ENCODE measurements at places on chromosomes 2 and 18.

- H3K27me3 ChIP-seq: no peaks in the 10 kb centered on the region
- no peak overlapping the region for H3K27ac ChIP-seq
- no peak overlapping the region for H3K4me3 ChIP-seq
- H3K36me3 ChIP-seq: no peaks in the 10 kb centered on the region
- H3K4me1 ChIP-seq: no peaks in the 10 kb centered on the region
- peak; percentile 57 for DNase-seq
These were observed 303.5 kb downstream of the STK39 start for GRCh38 chr2:167943897-167944296.

DNA sequence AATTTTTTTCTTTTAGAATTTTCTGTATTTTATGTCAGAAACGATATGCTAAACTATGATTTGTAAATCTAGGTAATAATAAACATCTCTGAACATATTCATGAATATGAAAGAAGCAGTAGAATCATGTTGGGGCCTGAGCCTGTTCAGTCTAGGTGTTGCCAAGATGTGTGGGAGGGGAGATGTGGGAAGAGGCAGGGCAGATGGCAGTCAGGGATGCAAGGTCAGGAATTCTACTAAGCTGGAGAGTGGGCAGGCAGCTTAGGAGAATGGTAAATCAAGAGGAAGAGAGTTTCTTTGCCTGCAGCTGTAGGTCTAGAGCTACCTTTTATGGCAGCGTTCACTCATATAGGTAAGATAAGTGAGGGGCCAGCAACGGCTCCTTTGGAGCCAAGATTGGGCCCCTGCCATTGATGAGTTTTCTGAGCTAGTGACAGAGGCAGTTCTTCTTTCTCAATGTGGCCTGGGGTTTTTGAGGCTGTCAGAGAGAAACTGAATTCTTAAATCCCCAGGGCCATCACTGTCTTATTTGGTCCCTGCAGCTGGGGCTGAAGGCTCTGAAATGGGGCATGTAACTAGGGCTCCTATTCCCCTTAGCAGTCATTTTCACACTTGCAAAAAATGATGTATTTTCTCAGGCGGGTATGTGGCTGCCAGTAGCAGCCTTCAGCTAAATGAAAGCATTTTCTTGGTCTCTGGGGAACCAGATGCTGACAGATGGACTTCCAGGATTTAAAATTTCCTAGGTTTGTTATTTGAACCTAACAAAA lies 232.8 kb downstream of the PIK3C3 start:
- no peak for DNase-seq
- no peaks in the 10 kb centered on the region for H3K36me3 ChIP-seq
- H3K4me1 ChIP-seq: no peaks in the 10 kb centered on the region
- H3K27me3 ChIP-seq: no peaks in the 10 kb centered on the region
- no peak overlapping the region for H3K27ac ChIP-seq

GRCh38 chr2:19762142-19762541 lies 139.6 kb downstream of the TTC32 start:
- H3K27me3 ChIP-seq: no peaks in the 10 kb centered on the region
- DNase-seq: no peak
- no peaks in the 10 kb centered on the region for H3K4me1 ChIP-seq
- no peaks in the 10 kb centered on the region for H3K36me3 ChIP-seq
- H3K4me3 ChIP-seq: no peak overlapping the region
- no peak overlapping the region for H3K27ac ChIP-seq

DNA sequence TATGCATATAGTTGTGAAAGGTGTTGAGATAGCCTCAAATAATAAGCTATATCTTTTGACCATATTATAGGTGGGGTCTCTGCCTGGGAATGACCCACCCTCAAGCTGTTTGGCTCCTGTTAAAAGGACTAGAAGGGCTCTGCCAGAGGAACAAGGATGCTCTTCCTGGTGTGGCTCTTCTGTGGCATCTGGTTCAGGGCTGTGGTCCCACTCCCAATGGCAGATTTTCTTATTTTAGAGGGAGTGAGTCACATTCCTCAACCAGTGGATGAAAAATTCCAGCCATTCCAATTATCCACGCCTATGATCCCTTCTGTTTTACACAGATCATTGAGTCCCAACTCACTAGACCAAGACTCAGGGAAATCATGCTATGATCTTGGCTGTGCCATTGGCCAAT lies 119.9 kb downstream of the PARD3B start:
- H3K4me3 ChIP-seq: no peak overlapping the region
- H3K36me3 ChIP-seq: no peaks in the 10 kb centered on the region
- H3K4me1 ChIP-seq: peaks cover 2% of the 10 kb centered on the region
- H3K27me3 ChIP-seq: no peaks in the 10 kb centered on the region
- peak; percentile 55 for DNase-seq

DNA sequence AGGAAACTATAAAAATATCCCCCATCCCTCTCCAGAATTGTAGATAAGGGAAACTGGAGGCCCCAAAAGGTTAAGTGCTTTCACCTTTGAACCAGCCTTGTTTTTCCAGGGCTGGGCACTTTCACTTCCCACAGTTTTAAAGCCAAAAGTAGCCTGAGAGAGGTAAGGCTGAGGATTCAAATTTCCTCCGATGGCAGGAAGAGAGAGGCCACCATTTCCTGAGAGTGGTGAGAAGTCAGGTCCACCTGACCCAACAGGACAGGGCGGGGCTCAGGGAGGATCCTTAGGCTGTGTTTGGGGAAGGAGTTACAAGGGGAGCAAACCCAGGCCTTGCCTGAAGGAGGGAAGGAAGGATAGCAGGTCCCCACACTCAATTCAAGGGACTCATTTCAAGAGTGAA lies 4.7 kb upstream of the TEX261 start:
- H3K27ac ChIP-seq: peak overlapping the region; percentile 90
- DNase-seq: no peak
- no peaks in the 10 kb centered on the region for H3K36me3 ChIP-seq
- peaks cover 22% of the 10 kb centered on the region for H3K4me1 ChIP-seq
- H3K4me3 ChIP-seq: no peak overlapping the region
- H3K27me3 ChIP-seq: no peaks in the 10 kb centered on the region

- no peak for DNase-seq
- H3K27me3 ChIP-seq: no peaks in the 10 kb centered on the region
- H3K27ac ChIP-seq: peak overlapping the region; percentile 49
- no peaks in the 10 kb centered on the region for H3K36me3 ChIP-seq
- no peak overlapping the region for H3K4me3 ChIP-seq
These were observed 49.1 kb downstream of the ARHGAP28 start for GRCh38 chr18:6778459-6779247.

DNA sequence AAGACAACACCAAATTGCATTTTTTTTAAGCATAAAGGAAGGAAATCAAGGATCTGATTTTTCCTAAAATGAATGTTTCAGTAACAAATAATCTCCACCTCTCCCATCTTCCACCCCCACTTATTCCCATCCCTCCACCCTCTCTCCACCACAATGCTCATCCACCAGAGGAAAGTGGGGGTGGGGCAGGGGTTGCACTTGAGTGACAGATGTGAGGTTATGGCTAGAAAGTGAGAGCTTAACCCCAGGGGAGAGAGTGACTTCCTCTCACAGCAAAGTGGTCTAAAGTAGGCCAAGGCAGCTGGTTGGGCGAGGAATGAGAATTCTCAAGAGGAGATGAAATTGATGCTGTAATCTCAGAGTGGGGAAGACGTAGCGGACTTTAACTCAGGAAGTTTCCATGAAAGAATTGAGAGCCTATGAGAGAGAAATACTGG lies 104.7 kb downstream of the HNRNPLL start:
- H3K4me3 ChIP-seq: no peak overlapping the region
- no peak overlapping the region for H3K27ac ChIP-seq
- peaks cover 9% of the 10 kb centered on the region for H3K4me1 ChIP-seq

DNA sequence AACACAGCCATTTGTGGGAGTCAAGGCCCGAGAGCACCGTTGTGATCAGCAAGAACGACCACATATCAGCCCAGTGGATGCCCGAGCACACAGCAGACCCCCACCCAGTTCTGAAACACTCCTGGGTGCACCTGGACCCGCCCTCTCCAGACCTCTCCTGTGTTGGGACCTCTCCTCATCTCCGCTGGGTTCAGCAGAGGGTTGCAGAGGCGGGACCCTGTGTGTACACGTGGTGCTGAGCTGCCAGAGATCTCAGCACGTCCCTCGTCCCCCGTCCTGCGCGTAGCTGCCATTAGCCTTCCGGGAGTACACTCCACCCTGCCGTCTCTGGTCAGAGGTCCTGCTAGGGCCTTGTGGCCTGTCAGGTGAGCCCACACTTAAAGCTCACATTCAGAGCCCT lies 51.7 kb downstream of the ADI1 start:
- no peak for DNase-seq
- H3K27ac ChIP-seq: no peak overlapping the region
- peaks cover 3% of the 10 kb centered on the region for H3K4me1 ChIP-seq
- H3K4me3 ChIP-seq: no peak overlapping the region

GRCh38 chr2:10659898-10660568 lies 29.7 kb downstream of the NOL10 start:
- peaks cover 29% of the 10 kb centered on the region for H3K36me3 ChIP-seq
- no peak overlapping the region for H3K4me3 ChIP-seq
- H3K27ac ChIP-seq: no peak overlapping the region

DNA sequence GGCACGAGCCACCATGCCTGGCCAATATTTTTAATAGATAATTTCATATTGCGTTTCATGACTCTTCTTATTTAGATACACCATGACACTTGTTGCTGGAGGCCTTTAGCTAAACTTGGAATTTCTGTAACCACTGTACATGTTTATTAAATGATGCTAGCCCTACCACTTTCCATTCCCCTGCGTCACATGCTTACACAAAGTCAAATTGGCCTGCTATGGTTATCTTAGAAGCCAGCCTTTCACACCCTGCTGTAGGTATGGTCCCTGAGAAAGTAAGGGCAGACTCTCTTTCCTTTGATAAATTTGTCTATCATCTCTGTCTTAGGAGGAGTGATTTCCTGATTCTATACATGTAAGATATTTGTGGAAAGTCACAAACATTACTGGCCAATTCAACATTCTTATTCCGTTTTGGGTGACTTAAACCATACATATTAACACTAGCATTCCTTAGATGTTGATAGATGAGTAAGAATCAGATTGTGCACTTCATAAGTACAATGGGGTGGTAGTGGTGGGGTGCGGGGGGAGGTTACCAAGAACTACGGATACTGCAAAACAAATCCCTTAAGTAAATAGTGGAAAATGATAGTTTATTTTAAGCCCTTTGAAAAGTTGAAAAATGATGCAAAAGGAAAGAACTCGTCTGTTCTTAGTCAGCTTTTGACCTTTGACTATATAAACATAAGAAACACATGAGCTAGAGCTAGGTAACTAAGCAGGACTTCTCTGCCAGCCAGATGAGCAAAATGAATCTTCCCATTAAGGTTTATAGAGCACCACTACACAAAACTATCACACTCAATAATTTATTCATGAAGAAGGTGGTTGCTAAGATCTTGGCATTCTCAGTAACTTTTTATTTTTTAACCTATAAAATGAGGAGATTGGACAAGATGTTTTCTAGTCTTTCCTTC lies 7.9 kb upstream of the NDUFV2 start:
- H3K27me3 ChIP-seq: no peaks in the 10 kb centered on the region
- H3K4me1 ChIP-seq: no peaks in the 10 kb centered on the region
- no peaks in the 10 kb centered on the region for H3K36me3 ChIP-seq
- no peak overlapping the region for H3K4me3 ChIP-seq
- no peak overlapping the region for H3K27ac ChIP-seq
- DNase-seq: peak; percentile 71

DNA sequence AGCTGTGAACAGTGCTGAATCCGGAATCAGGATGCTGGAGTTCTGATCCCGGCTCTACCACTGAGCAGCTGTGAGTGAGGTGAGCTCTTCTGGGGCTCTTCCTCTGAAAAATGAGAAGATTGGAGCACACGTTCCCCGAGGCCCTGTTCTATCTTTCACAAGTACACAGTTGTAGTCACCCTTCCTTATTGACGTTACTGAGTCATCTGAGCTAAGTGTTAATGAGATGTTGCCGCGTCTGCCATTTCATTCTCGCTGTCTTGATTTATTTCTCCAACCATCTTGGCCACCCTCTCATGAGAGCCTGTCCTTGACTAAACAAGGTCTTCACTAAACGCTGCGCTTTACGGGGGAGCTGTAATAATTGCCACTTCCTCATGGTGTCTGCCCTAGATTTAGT lies 31.9 kb upstream of the EFR3B start:
- no peak overlapping the region for H3K4me3 ChIP-seq
- H3K27me3 ChIP-seq: no peaks in the 10 kb centered on the region
- no peaks in the 10 kb centered on the region for H3K36me3 ChIP-seq
- H3K27ac ChIP-seq: no peak overlapping the region
- peaks cover 3% of the 10 kb centered on the region for H3K4me1 ChIP-seq
- no peak for DNase-seq

DNA sequence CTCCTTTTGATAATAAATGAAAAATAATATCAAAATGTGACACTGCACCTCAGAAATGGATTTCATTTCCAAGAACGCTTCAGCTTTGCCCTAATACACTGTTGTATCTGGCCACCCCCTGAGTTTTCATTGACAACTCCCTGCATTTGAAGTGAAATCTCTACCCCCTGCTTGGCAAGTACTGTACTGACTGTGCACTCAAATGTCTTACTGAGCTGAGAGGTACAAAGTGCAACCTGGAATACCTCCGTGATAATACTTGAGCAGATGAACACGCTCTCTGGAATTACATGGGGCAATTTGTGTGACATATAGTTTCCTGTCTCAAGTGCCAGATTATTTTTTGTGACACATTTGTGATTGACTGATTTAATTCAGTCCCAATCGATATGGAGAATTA lies 231.1 kb downstream of the LRP1B start:
- no peak overlapping the region for H3K4me3 ChIP-seq
- peak; percentile 17 for DNase-seq
- H3K4me1 ChIP-seq: no peaks in the 10 kb centered on the region
- no peaks in the 10 kb centered on the region for H3K27me3 ChIP-seq
- H3K36me3 ChIP-seq: no peaks in the 10 kb centered on the region

DNA sequence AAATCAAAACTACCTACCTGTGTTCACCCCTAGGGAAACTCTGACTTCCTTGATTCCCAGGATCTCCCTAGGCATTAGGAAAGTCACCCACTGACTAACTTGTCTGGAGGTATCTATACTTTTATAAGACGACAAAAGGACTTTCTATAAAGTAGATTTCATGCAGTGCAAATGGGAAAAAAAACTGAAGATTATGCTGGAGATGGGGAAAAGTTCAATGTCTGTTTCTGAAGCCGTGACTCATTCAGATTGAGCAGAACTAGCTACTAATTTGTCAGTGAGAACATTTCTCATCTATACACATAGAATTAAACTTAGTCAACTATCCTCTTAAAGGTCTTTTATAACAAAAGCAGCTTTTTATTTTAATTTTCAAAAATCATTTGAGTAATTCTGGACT lies 6.0 kb downstream of the SEPTIN10 start:
- H3K4me1 ChIP-seq: peaks cover 8% of the 10 kb centered on the region
- DNase-seq: no peak
- no peak overlapping the region for H3K27ac ChIP-seq
- H3K4me3 ChIP-seq: no peak overlapping the region
- H3K27me3 ChIP-seq: no peaks in the 10 kb centered on the region

DNA sequence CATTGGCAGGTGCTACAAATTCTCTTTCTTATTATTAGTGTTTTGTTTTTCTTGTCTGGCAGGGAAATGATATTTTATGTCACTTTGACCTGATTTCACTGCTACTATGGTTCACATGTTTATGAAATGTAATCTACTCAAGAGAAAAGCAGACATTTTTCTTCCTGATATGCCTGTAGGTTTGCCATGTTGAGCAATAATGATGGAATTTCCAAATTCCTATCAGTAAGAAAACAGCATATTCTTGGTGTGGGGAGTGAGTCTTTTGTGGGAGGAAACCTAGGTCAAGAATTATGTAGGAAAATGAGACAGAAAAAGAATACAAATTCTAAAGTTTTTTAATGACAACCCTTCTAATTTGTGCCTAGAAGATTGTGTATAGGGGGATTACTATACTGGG lies 356.4 kb downstream of the SLC4A3 start:
- no peaks in the 10 kb centered on the region for H3K4me1 ChIP-seq
- H3K4me3 ChIP-seq: no peak overlapping the region
- DNase-seq: peak; percentile 57
- no peaks in the 10 kb centered on the region for H3K36me3 ChIP-seq

GRCh38 chr2:186477790-186478189 lies 8.3 kb upstream of the ZC3H15 start:
- no peaks in the 10 kb centered on the region for H3K36me3 ChIP-seq
- H3K4me1 ChIP-seq: no peaks in the 10 kb centered on the region
- H3K4me3 ChIP-seq: no peak overlapping the region
- no peak for DNase-seq

All from cardiac muscle cell (in vitro differentiated cells and primary cell).